ENCODE measurements at places on chromosomes 16 and 17.
A peak's percentile ranks its signal among the peaks of the same experiment; 100 is the strongest.

DNA sequence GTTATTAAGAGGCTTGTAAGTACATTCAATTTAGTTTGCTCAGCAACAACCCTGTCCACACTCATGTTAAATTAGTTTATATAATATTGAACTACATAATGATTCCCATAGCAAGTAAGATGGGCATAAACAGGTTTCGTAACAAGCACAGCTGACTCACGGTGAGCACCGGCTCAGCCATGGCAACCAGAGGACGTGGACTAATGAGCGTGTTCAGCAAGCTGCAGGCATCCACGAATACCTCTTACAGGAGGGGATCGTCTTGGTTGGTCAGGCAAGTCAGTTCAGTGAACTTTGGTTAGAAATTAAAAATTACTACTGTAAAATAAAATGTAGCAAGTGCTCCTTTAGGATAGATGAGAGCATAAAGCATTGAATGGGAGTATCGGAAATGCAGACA, 58.4 kb downstream of the ELAC2 start:
- no peak for DNase-seq

DNA sequence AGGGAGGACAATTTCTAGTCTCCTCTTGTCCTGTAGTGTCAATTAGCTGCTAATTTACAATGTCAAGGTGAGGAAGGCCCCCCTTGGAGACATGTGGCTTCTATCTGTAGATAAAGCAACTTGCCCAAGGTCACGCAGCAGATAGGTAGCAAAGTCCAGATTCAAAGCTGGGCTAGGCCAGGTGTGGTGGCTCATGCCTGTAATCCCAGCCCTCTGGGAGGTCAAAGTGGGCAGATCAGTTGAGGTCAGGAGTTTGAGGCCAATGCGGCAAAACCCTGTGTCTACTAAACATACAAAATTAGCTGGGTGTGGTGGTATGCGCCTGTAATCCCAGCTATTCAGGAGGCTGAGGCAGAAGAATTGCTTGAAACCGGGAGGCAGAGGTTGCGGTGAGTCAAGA, 11.1 kb downstream of the TRPV3 start:
- no peak for DNase-seq

GRCh38 chr17:62611292-62611691, 16.2 kb upstream of the MRC2 start:
- no peak for DNase-seq

DNA sequence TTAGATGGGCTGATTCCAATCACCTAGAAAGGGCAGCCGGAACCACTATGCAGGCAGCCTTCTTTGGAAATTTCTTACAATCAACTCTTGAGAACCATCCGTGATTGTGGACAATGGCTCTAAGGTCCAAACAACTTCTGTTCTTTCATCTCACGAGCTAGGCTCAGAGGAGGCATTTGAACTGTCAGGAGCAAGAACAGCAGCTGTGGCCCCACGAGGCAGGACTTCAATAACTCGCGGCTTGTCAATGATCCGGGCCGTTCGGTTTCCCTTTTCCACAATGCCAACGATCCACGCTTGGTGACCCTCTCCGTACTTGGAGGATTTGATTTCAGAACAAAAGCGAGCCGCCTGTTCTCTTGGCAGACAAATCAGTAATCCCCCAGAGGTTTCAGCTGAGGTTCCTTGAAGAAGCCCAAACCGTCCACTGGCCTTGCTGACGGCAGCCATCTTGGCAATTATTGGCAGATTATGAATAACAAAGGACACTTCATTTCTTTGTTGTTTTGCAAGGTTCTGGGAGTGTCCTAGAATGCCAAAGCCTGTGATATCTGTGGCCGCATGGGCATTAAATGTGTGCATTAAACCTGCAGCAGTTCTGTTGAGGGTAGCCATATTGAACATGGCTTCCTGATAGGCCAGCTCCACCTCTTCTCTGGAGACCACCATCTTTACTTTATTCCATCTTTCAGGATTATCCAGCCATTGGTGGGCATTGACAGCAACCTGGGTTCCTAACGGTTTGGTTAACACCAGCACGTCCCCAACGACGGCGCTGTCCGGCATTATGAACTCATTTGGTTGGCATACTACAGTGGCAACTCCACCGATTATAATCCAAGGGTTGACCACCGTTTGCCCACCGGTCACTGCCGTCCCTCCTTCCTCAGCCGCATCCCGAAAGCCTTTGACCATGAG, 1.2 kb downstream of the SEPHS2 start:
- DNase-seq = no peak

- DNase-seq = no peak
Observed at GRCh38 chr17:80827646-80828643, 163.7 kb upstream of the CHMP6 start.

DNA sequence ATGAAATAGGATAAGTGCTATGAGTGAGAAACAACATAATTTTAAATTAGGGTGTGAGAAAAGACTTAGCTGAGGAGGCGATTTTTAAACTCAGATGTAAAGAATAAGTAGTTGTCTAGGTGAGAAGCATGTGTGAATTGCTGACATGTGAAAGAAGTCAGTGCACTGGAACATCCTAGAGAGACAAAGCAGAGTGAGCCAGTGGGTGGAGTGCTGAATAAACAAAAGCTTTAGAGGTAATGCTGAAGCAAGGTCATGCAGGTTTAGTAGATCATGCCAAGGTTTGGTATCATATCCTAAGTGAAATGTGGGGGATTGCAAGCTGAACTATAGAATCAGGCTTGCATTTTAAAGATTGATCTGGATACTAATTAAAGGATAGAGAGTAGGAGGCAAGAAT, 89.4 kb downstream of the KIF2B start:
- DNase-seq = no peak

DNA sequence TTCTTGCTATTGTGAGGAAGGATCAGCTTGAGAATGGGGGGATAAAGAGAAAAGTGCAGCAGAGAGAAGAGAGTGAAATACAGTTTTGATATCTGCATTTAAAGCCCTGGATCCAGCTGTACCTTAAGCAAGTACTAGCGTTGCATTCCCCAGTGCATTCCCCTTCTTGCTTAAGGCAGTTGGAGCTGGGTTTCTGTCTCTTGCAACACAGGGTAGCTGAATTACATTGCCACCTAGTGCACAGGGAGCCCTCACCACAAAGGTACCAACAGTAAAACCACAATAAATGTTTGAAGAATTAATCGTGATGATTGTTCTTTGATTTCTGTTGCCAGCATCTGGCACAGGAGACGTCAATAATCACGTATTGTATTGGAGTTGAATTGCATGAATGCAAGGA, 588.7 kb downstream of the RBFOX1 start:
- no peak for DNase-seq

DNA sequence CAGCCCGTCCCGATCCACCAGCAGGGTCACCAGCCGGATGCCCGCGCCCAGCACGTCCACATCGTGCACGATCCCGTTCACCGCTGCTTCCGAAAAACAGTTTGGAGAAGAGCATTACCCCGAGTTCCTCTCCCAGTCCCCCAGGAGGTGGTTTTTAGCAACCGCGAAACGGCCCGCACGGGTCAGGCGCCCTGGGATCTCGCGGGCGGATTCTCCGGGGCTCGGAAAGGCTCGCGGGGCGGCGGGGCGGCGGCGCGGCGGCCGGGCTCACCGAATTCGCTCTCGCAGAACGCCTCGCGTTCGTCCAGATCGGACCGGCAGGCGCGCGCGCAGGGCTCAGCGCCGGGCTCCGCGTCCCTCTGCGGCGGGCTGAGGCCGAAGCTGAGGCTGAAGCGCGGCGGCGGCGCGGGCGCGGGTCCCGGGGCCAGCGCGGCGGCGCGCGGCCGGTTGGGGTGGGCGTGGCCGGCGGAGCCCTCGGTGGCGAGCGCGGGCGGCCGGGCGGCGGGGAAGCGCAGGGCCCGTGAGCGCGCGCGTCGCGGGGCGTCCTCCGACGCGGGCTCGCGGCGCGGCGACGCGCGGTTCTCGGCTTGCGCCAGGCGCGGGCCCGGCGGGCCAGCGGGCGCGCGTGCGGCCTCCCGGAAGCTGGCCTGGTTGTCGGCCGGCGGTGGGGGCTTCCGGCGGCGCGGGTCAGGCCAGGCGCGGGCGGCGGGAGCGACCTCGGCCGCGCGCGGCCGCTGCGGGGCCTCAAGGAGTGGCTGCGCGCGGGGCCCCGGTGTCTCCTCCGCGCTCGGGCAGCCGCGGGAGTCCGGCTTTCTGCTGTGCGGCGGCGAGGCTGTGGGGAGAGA, 2.9 kb downstream of the C17orf58 start:
- peak; percentile 63 for DNase-seq

DNA sequence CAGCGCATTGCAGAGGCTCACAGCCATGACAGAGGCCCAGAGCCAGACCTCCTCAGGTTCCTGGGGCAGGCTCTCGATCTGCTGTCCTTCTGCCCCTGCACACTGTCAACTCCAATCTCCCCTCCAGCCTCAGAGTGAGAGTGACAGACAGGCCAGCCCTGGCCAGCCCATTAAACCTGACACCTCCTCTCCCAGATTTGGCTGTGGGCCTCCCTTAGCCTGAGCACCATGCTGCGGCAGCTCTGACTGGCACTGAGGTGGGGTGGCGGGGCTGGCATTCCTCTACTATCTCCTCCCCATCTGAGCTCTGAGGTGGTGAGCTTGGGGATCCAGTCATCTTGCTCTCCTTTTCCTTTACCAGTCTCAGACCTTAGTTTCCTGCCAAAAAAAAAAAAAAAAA, 15.5 kb upstream of the C1QL1 start:
- DNase-seq = no peak

- no peak for DNase-seq
Observed at GRCh38 chr16:77599793-77600415, 122.4 kb upstream of the NUDT7 start.

- no peak for DNase-seq
Observed at GRCh38 chr17:16440901-16441629, 25.7 kb downstream of the TRPV2 start.

DNA sequence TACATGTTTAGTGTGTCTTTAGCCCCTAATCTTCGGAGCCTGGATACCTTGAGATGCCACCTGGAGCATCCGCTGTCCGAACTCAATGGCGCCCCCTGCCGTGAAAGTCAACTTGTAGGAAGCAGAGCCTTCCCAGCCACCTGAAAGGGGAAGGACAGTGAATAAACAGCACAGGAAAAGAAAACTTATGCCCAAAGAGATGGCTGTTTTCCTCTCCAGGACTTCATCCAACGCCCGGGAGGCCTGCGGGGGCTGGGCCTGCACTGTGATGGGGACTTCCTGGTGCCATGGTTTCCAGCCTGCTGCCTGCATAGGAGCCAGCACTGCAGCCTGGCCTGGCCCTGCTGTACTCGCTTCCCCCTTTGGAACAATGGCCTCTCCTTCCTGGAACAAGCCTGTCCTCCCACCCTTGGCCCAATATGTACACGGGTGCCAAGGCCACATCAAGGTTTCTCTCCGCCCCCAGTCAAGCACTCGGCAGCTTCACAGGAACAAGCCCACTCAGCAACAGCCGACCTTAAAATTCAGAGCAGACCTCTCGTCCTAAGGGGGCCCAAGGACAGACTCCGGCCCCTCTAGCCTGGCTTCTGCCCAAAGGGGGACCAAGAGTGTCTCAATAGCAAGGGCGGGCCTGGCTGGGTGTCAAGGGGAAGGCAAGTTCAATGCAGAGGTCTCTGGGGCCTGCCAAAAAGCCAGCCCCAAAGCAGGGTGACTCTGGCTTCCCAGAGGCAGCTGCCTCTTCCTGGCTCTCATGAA, 4.5 kb upstream of the UNC13D start:
- peak; percentile 73 for DNase-seq

Measured in stimulated activated CD4-positive, alpha-beta T cell treated with anti-CD3 and anti-CD28 coated beads, Interleukin-15, amount 100 ng/mL, for 1 hour (primary cell).